ENCODE measurements at places on chromosomes 3 and 15.

GRCh38 chr3:155416500-155417118, 123.1 kb upstream of the STRIT1 start:
- no peak for DNase-seq

GRCh38 chr3:16309558-16309957, 44.5 kb downstream of the OXNAD1 start:
- no peak for DNase-seq

GRCh38 chr15:62969442-62970089, 73.0 kb upstream of the TPM1 start:
- DNase-seq: no peak

DNA sequence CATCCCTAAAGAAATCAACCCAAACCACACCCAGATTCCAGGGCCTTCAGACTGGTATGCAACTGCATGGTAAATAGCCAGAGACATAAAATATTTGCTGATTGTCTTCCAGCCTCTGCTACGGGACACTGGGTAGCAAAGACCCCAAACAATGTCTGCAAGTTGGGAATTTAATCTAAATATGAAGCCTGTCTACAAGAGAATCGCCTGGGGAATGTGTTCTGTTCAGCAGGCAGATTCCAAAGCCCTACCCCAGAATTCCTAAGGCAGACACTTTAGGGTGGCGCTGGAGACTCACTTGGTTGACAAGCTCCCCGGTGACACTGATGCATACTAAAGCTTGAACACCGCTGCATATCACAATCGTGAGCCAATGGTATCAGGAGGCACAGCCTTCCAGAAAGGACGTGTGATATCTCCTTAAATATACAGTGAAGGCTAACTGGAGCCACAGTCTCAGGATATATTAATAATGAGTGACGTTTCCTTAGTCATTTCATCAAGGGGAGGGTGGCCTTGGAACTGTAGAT, 684.1 kb downstream of the NTRK3 start:
- DNase-seq: no peak

DNA sequence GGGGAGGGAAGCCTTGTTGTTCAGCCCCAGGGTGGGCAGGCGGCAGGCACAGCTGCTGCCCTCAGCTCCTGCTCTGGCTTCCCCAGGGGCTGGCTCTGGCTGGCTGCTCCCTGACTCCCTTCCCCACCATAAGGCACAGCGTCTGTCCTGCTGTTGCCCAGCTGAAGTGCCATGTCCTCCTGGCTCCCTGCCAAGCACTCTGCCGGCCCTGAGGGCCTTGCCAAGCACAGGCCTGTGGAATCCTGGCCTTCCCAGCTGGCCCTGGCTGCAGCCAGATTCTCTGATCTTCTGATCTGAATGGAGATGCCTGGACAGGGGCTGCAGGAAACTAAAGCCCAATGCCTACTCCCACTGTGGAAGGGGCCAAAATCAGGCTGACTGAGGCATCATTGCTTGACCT, 1.1 kb downstream of the IQCF6 start:
- no peak for DNase-seq
